ENCODE measurements at places on chromosomes 4 and X.

DNA sequence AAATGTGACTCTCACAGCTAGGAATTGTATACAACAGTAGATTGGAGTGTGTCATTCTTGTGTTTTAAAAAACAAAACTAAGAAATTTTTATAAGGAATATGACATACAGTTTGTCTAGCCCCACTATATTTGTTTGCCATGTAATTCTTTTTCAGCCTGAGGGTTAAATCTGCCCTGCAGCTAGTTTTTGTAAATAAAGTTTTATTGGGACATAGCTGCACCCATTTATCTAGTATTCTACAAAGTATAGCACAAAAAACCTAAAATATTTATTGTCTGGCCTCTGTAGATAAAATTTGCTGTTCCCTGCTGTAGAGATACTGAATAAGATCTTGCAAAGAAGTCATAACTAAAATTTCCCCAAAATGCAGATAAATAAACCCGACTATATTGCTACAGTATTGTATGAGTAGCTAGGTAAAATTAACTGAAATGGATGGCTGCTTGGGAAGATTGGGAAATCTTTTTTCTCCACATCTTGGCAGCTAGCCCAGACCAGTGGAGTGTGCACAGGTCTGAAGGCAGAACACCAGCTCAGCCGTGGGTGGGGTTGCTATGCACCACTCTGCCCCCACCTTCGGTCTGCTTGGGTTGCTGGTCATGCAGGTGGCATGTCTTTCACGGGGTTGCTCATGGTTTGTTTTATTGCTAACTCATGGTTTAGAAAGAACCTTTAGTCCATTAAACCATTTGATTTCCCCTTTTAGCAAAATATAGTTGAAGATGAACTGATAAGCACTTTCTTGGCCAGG lies 127.9 kb downstream of the KLHL8 start:
- DNase-seq, result no peak

GRCh38 chr4:38464328-38464727 lies 199.7 kb upstream of the KLF3 start:
- DNase-seq, result no peak

- no peak for DNase-seq
These were observed 81.8 kb downstream of the TRIML1 start for GRCh38 chr4:188221090-188221489.

DNA sequence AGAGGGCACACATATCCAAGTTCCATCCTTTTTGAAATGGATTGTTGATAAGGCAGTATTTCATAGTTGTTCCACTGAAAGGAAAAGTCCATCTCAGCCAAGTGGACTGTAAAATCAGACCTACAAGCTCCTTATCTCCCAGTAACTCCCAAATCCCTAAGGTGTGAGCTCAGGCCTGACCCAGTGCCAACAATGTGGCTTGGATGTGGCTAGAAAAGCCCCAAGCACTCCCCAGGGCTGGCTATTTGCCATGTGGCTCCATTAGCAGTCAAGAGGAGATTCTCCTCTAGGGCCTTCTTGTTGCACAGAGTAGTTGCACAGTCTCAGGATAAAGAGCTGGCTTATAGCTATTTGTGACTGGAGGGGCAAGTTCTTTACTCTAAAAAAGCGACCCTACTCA lies 25.0 kb upstream of the DGKK start:
- DNase-seq, result no peak

DNA sequence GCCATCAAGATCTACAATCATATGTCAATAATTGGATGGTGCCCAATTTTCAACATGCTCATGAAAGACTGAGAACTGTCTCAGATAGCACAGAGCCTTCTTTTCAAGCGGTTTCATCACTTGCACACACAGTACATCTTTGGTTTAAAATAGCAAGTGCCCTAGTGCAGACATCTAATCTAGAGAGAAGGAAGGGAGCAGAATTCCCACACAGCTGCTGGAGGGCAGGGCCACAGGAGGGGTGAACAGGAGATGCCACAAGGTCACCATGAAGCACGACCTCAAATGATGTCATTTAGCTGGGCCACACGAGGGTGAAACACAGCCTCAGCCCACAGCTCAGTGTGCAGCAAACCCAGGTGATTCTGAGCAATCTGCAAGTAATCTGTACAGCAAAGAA lies 24.3 kb downstream of the LEF1 start:
- DNase-seq, result no peak

GRCh38 chr4:16114546-16114945 lies 30.7 kb upstream of the PROM1 start:
- DNase-seq, result no peak

DNA sequence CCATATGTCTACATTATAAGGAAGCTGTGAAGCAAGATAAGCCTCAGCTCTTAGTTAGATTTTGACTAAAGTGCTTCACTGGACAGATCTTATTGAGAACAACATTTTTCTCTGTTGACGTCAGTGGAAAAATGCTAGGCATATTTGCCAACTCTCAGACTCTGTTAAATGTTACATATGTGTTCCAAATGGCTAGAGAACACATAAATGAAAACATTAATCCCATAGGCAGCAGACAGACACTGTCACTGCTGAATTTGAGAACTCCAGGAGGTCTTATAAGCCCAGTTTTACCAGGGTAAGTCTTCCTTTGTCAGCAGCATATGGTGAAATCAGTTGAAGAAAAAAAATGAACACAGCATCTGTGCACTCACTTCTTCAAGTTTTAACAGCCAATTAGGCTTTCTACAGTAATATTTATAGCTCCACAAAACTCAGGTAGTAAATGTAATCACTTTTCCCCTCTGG lies 186.9 kb downstream of the CAMK2D start:
- no peak for DNase-seq

GRCh38 chr4:7411896-7412553 lies 22.7 kb downstream of the PSAPL1 start:
- DNase-seq, result no peak

- DNase-seq, result no peak
These were observed 421.2 kb downstream of the GASK1B start for GRCh38 chr4:157751631-157752030.

DNA sequence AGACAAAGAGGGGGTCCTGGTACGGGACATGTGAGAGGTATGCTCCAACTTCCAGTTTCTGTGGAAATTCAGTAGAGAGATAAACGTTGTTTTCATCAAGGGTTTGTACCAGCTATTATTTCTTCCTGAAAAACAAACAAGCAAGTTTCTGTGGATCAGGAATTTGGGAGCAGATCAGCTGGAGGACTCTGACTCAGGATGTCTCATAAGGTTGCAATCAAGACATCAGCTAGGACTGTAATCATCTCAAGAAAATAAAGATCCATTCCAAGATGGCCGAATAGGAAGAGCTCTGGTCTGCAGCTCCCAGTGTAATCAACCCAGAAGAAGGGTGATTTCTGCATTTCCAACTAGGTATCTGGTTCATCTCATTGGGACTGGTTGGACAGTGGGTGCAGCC lies 23.5 kb upstream of the NFKB1 start:
- no peak for DNase-seq

GRCh38 chrX:9003041-9003440 lies 30.9 kb downstream of the FAM9B start:
- no peak for DNase-seq

DNA sequence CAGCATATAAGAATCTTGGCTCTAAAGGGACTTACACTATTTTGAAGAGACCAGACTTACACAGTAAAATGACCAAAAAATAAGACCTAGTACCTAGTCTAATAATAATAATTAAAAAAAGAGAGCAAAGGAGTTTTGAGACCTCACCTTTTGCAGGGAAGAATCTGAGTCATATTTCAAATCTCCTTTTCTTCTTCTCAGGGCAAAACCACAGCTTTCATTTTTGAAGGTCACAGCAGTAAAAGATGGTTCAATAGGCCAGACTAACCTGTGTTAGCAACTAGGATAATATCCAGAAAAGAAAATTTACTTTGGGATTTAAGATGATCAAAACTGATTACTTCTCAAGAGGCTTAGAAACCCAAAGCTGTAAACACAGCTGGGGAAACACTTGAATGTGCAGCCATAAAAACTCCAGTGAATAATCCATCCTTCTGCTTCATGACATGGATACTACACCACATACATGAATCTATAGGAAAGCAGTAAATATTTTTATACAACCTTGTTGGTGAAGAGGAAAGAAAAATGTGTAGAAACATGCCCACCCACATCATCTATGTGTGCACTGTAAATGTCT lies 25.9 kb upstream of the LNX1 start:
- no peak for DNase-seq

DNA sequence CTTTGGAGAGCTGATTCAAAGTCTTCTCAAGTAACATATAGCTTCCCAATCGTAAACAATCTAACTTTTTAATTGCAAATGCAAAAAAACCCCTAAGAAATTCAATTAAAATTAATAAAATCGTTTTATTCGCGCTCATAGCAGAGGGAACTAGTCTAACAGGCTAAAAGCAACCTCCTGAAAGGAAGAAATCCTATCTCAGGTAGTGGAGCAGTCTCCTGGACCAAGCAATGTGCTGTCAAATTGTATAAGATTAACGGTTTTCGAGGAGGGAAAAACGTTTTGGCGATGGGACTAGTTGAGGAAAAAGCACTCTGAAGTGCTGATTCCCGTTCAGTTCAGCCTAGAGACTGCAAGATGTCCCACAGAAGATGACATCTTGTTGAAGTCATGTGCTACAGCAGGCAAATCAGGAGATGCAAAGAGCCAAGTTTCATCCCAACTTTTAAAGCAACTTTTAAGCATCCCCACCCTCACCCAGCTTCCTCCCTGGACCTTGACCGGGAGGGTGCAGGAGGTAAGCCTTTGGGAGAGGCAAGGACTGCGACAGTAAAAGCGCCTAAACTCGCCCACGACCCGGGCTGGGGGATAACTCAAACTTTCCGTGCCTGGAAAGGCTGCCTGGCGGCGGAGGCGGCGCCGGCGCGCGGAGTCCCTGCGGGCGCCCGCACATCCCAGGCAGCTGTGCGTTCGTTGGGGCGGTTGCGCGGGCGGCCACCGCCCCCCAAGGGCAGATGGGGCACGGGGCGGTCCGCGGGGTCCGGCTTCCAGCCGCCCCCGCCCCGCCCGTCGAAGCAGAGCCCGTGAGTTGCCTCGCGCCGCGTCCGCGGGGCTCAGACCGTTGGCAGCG lies 784 bp downstream of the MAP7D3 start:
- no peak for DNase-seq

DNA sequence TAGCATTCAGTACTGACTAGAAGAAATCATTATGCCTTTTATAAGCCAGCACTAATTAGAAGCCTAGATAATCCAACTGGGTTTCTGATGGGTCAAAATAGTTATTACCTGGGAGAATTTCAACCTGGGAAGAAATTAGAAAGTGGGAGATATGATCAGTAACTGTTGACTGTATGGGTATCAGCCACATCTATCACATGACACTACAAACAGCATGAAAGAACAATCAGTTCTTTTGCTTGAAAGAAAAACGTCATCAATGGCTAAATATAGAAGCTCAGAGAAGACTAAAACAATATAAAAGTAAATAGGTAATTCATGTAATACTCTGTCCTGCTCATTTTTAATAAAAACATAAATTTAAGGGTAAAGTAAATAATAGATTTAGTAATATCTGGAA lies 145.1 kb downstream of the CAMK2D start:
- no peak for DNase-seq

- no peak for DNase-seq
These were observed 237.2 kb upstream of the ITM2A start for GRCh38 chrX:79604364-79604763.

- DNase-seq, result no peak
These were observed 214.0 kb downstream of the HS6ST2 start for GRCh38 chrX:132744470-132744869.

GRCh38 chrX:123330229-123330942 lies 146.3 kb downstream of the GRIA3 start:
- DNase-seq, result no peak

DNA sequence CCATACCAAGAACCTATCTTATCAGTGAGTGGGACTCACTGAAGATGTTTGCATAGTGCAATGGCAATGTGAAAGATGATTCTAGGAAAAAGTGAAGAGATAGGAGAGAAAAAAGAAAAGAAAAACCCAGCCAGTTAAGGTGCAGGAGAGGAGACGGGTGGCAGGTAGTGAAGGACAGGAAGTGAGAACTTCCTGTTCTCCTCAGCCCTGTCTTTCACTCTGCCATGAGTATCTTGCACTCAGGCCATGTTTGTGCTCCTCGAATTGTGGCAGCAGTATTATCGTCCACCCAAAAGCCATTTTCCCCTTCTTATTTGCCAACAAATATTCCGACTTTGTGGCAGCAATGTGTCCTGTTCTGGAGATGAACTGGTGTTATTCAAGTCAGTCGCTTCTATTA lies 8.6 kb upstream of the ENPEP start:
- DNase-seq, result no peak

DNA sequence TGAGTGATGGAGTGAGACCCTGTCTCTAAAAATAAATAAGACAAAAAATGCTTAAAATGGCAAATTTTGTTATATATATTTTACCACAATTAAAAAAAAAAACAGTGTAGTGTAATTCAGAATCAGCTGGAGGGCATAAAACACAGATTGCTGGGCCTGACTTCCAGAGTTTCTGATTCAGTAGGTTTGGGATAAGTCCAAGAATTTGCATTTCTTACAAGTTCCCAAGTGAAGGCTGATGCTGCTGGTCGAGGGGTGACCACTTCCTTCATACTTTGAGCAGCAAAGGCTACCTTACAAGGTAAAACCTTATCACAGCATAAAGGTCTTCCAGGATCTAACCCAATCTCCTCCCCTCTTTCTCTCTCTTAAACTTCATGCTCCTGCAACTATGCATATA lies 40.7 kb downstream of the KLHL8 start:
- no peak for DNase-seq

- DNase-seq, result no peak
These were observed 10.1 kb upstream of the BMP2K start for GRCh38 chr4:78766026-78766425.

DNA sequence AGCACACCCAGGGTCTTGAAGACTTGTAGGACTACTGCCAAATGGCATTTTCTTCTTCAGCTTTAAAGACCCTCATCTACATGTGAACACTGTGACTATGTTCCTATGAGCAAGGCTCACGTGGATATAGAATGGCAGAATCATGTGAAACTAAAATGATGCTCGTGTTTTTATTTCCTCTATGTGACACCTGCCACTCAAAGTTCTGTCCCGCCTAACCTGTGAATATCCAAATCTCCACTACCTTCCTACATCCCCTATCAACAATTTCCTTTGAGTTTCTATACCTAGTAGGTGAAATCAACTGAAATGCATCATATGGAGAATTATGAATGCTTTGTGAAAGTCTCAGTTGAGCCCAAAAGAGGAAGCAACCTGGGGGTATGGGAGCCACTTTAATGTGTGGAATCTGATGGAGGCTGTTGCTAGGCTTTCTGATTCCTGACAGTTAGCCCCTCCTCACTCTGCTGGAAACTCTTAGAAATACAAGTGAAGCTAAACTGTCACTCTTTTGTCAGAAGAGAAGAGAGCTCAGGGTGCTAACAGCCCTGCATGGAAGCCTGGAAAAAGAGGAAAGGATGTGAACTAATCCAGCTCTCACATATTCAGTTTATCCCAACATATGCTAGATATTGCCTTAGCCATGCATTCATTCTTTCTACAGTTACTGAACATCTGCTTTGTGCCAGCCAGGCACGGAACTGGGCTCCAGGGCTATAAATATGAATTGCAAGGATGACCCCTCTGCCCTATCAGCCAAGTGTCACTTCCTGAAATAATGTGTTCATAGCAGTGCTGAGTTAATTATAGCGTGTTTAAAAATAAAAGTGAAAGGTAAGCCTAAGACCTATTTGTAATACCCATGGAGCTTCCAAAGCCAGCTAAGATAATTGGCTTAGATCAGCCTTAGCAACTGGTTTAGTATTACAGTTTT lies 11.0 kb downstream of the LHFPL1 start:
- DNase-seq, result no peak

GRCh38 chr4:155582041-155582440 lies 84.6 kb upstream of the GUCY1A1 start:
- DNase-seq, result no peak

GRCh38 chrX:47235691-47236103 lies 2.9 kb downstream of the USP11 start:
- no peak for DNase-seq

GRCh38 chrX:102029026-102029425 lies 96.5 kb upstream of the TCEAL2 start:
- no peak for DNase-seq

Measured in NCI-H1048 (cell line).